ENCODE measurements at places on chromosomes 13 and 19.

DNA sequence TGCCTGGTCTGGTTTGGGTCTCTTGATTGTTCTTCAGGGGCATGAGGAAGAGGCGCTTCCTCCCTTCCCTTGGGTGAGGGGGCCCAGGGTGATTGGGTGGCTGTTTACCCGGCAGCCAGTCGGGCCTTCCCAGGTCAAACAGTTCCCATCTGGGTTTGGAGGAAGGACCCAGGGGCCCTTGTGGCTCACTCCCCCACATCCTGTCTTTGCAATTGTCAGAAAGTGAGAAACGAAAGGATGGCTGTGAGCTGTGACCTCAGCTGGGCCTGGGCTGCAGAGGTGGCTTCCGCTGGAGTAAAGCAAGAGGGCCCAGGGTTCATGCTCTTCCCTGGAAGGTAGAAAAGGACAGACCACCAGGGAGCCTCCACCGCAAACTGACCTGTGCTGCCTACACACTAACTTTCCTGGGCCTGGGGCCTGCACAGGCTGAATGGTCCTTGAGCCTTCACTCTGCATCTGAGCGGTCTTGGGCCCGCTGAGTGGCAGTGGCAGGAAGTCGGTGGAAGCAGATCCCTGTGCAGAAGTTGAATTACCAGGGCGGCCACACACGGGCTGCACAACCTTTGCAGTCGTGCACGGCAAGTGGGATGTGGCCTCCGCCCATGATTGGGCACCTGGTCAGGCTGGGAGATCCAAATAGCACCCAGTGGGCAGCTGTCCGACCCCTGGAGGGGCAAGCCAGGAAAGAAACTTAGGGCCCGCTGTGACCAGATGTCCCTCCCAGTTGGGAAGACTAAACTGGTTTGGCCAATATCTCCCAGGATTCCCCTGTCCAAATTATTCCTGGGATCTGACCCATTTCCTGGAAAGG lies 5.3 kb upstream of the CD79A start:
- peak; percentile 20 for DNase-seq

GRCh38 chr13:104057861-104058260 lies 991.6 kb upstream of the SLC10A2 start:
- no peak for DNase-seq

GRCh38 chr19:995051-995827 lies 5.0 kb upstream of the GRIN3B start:
- DNase-seq = peak; percentile 31

GRCh38 chr19:49415102-49415809 lies 8.0 kb downstream of the PTH2 start:
- no peak for DNase-seq

- no peak for DNase-seq
Observed at GRCh38 chr13:99832347-99832746, 139.2 kb downstream of the ZIC5 start.

GRCh38 chr19:45825917-45826893 lies 11.1 kb upstream of the RSPH6A start:
- no peak for DNase-seq

DNA sequence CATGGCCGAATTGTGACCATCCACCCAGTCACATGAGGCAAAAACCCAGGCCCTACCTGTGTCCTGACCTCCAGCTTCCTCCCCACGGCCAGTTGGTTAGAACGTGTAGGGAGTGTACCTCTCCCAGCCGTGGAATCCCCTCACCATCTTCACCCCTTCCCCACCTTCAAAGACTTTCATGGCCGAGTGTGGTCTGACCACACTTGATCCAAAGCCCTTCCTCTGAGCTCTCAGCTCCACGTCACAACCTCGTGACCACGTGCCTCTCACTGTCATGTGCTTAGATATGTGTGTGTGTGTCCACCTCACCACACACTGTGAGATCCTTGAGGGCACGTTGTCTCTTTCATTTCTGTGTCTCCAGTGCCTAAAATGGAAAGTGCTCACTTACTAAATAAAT lies 48.6 kb upstream of the UBE2L5 start:
- no peak for DNase-seq

Data from hematopoietic multipotent progenitor cell treated with erythropoietin and hydrocortisone succinate and interleukin-3 and kit ligand, for 8 days (in vitro differentiated cells).